ENCODE measurements at places on chromosomes 1 and 21.

DNA sequence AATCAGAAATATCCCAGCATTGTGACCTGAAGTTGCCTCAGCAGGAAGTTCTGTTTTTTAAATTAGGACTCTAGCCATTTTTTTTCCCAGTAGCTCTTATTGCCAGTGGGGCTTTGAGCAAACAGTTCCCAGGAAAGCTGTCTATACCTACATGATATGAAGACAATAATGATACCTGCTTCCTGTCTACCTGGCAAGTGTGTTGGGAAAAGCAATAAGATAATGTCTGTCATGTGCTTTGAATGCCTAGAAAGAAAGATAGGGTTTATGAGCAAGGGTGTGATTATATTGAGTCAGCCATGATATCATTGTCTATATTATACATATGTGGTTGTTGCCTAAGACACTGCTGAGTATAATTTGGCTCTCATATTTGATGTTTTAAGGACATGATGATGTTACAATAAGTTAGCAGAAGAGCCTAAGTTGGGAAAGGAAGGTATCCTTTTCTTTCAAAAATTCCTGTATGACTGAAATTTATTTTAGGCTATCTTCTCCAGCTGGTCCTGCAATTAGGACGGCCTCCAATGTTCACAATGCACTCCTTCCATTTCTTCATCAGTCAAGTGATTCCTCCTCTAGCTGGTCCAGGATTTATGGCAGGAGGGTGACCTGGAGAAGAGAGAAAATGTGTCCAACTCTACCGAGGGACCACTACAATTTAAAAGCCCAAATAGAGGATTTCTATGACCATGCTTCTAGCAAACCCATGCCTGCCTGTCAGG, 99.6 kb upstream of the CDC42BPA start:
- no peak for DNase-seq

DNA sequence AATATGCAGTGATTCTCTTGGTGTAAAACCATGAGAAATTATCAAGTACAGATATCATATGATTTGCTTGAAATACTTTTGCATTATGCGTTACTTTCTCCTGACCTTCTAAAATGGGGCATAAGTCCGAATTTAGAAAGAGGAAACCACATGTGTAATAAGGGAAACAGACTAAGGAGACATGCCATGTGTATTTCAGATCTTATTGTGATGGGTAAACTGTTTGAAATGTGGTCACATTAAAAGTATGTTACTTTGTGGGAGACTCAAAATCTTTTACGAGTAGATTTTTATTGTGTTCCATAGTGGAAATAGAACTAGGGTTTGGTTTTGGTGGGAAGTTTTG, 173.0 kb downstream of the NFIA start:
- no peak for DNase-seq

DNA sequence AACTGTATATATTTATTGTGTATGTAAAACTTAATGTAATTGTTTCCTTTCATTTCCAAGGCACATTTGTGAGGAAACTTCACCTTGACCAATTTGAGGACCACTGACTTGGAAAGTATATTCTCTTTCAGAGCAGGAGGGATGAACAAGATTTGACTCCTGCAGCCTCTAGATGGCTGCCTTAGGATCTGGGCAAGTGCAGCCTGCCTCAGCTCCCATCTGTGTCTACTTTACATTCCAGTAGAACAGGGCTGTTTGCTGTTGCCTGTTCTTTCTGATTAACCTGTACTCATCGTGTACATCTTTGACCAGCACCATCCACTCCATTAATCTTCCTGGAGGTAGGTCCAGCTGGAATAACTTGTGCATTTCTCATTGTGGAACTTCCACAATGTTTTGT, 312.8 kb downstream of the HLX start:
- DNase-seq = no peak

GRCh38 chr1:70496181-70496580, 85.1 kb downstream of the CTH start:
- no peak for DNase-seq

DNA sequence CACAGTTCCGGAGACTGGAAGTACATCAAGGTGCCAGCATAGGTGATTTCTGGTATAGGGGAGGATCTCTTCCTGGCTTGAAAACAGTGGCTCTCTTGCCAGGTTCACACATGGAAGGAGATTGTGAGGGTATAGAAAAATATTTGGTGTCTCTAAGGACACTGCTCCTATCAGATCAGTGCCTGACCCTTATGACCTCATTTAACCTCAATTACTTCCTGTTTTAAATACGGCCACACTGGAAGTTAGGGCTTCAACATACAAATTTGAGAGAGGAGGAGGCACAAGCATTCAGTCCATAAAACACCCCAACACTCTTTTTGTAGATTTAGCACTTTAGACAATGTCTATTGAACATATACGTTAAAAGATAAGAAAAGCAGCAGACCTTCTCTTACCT, 37.0 kb downstream of the COL6A1 start:
- DNase-seq = no peak

DNA sequence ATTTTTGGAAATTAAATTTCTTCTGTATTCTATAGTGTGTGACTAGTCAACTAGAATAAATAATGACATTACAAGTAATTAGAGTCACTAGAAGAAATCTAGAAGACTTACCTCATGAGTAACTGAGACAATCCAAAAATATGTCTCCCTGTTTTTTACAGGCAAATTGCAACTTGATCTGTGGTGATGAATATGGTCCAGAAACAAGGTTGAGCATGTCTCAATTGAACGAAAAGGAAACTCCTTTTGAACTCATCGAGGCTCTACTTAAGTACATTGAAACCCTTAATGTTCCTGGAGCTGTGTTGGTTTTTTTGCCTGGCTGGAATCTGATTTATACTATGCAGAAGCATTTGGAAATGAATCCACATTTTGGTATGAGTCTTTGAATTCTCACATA, 36.7 kb downstream of the DHX9 start:
- no peak for DNase-seq

DNA sequence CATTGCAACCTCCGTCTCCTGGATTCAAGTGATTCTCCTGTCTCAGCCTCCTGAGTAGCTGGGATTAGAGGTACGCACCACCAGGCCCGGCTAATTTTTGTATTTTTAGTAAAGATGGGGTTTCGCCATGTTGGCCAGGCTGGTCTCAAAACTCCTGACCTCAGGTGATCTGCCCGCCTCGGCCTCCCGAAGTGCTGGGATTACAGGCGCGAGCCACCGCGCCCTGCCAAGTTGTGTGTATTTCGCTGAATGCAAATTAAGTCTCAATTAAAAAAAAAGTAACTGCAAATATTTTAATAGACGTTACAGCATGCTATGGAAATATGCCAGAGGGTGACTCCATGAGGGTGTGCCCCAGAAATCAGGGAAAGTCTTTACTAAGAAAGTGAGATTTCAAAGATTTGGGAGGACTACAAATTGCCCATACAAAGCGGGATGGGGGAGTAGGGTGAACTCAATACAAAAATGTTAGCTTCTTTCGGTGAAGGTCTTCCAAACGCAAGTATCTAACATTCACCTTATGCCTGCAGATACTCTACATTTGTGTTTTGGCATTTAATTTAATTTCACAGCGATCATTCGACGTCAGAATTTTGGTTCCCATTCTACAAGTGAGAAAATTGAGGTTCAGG, 85.6 kb downstream of the NKAIN1 start:
- DNase-seq = no peak

DNA sequence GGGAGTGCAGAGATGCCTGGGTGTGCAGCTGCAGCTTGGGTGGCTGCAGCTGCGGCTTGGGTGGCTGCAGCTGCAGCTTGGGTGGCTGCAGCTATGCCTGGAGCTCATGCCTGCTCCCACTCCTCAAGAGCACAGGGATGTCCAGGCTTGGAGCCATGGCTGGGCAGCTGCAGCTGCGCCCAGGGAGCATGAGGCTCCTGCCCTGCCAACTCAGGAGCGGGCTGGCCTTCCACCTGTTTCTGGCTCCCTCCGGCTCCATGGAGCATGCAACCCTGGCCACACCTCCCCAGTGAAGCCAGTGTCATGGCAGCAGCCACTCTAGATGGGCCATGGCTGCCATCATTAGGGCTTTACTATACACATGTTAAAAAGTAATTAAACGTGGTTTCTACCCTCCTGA, 21.1 kb downstream of the GBP1 start:
- no peak for DNase-seq

GRCh38 chr1:175530622-175531375, 212.6 kb downstream of the TNR start:
- no peak for DNase-seq

DNA sequence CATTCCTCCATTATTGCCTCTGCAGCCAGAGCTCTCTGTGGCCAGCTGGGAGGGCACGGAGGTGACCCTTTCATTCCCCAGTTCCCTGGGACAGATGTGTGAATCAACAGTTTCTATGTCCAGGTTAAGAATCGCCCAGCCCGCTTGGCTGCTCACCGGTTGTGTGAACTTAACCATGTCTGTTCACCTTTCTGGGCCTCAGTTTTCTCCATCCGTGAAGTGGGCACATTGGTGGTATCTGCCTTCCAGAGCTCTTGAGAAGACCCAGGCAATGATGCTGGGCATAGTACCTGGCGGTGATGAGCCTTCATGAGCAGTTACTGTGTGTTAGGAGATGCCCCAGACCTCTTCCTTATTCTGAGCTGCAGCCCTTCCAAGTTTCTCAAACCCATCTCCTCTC, 238.3 kb downstream of the MATN1 start:
- no peak for DNase-seq

Measured in NCI-H187 treated with DMSO at 0.1 percent for 48 hours (cell line).